ENCODE measurements at places on chromosomes 12 and 14. TPM values are rescaled to one million over a fixed set of nuclear protein-coding genes. Genes with fewer than 3 reads are reported as not detected.

- H3K27me3 ChIP-seq: no peaks in the 10 kb centered on the region
- H3K4me3 ChIP-seq: no peak overlapping the region
- H3K4me1 ChIP-seq: no peaks in the 10 kb centered on the region
- no peak for DNase-seq
These were observed 5.2 kb downstream of the KRAS start for GRCh38 chr12:25245491-25245890.

GRCh38 chr14:55239320-55239719 lies 31.9 kb upstream of the FBXO34 start:
- DNase-seq: no peak
- H3K36me3 ChIP-seq: no peaks in the 10 kb centered on the region
- no peak overlapping the region for H3K4me3 ChIP-seq
- no peak overlapping the region for H3K27ac ChIP-seq
- H3K27me3 ChIP-seq: peaks cover 6% of the 10 kb centered on the region
- H3K4me1 ChIP-seq: no peaks in the 10 kb centered on the region

- H3K36me3 ChIP-seq: no peaks in the 10 kb centered on the region
- no peak overlapping the region for H3K27ac ChIP-seq
- DNase-seq: no peak
- H3K27me3 ChIP-seq: no peaks in the 10 kb centered on the region
- no peaks in the 10 kb centered on the region for H3K4me1 ChIP-seq
These were observed 31.0 kb upstream of the GNS start for GRCh38 chr12:64790166-64790565.

GRCh38 chr14:103716091-103716801 lies 636 bp downstream of the ZFYVE21 start:
- no peaks in the 10 kb centered on the region for H3K27me3 ChIP-seq
- DNase-seq: peak; percentile 81
- H3K4me3 ChIP-seq: peak overlapping the region; percentile 83
- H3K27ac ChIP-seq: peak overlapping the region; percentile 47
- no peaks in the 10 kb centered on the region for H3K36me3 ChIP-seq

GRCh38 chr12:109880043-109880931 lies at the start of gene GLTP:
TSS of gene GLTP (minus strand) at chr12:109880541. CDS start at chr12:109880374, 167 bp downstream.
- H3K27me3 ChIP-seq: no peaks in the 10 kb centered on the region
- DNase-seq: peak; percentile 94
- H3K27ac ChIP-seq: peak within 1 kb of the TSS; percentile 87

DNA sequence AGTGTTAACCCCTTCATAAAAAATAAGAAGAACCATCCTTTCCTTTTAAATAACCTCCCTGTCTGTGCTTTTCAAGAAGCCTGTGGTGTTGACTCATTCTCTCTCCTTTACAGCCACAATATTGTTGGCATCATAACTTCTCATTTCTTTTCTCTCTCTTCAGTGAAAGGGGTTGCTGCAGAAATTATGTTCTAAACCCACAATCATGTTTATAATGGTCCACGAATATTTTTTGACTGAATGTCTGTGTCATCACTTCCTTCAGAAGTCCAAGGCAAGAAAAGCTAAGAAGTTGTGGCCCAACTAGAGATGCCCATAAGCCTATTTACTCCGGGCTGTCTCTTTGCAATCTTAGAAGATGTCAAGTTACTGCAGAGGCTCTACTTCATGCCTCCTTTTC lies 488.3 kb downstream of the APAF1 start:
- no peak overlapping the region for H3K27ac ChIP-seq
- H3K4me3 ChIP-seq: no peak overlapping the region
- DNase-seq: no peak
- H3K27me3 ChIP-seq: no peaks in the 10 kb centered on the region
- H3K36me3 ChIP-seq: no peaks in the 10 kb centered on the region
- H3K4me1 ChIP-seq: no peaks in the 10 kb centered on the region

- H3K4me3 ChIP-seq: no peak overlapping the region
- no peak overlapping the region for H3K27ac ChIP-seq
- no peaks in the 10 kb centered on the region for H3K36me3 ChIP-seq
These were observed 756.5 kb upstream of the TBX3 start for GRCh38 chr12:115440438-115440837.

DNA sequence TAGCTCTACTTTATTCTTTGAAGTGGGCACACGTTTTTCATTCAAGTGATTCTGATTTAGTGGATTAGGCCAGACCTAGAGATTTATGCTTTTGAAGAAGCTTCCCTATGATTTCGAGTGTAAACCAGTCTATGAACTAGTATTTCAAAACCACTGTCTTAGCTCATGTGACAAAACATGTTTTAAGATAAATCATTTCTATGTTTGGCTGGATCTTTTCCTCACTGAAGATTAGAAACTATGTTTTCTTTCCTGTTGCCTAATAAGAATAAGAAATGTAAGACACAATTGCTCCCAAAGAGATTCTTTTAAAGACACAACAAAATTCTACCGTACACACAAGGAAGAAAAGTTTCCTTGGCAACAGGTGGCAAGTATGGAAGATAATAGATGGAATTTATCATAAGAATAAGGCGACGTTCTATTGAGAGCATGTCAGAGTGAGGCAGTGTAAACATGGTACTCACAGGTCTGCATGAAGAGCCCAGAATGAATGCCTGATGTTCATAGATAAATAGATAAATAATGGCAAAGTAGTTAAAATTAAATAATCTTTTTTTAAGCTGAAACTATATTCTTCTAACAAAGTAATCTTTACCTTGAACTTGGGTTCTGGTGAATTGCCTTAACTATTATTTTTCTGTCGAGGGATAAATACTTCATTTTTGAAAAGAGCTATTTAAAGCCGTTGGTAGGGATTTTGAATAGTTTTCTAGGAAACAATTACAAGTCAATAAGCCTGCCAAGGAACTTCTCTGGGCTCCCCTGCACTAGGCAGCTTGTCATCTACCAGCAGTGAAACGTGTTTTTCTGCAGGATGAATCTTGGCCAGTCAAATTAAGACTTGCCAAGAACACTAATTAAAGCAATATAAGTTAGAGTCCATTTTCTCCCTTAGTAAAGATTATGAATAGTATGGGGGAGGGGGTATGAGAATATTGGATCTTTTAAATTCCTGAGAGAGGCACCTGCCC lies 34.1 kb upstream of the C12orf75 start:
- H3K4me3 ChIP-seq: no peak overlapping the region
- no peaks in the 10 kb centered on the region for H3K4me1 ChIP-seq
- no peak for DNase-seq
- no peak overlapping the region for H3K27ac ChIP-seq

DNA sequence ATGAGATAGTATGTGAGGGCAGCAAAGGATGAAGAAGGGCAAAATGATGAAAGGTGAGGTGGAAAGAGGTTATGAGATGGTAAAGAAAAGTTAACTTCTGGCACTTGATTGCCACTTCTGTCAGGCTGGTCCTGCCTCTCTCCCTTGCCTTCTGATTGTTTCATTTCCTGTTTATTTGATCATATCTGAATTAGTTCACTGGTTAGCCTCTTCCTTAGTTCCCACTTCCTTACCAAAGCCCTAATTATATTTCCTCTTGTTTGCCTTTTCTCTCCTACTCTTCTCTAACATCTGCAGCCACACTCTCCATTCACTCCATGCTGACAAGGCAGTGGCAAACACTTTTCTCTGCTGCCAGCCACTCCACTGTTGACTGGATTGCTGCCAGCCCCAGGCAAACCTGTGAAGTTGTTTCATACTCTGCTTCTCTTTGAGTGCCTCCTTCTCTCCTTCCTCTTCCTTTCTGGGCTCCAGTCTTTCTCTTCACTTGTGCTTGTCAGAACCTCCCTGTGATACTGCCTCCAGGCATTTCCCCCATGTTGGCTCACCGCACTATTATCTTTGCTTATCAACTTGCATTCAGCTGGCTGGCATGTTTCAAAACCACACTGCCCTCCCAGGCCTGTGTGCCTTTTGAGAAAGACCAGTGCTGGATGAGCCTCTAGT lies 8.1 kb downstream of the PNP start:
- peaks cover 44% of the 10 kb centered on the region for H3K36me3 ChIP-seq
- peak overlapping the region; percentile 80 for H3K27ac ChIP-seq
- H3K4me3 ChIP-seq: peak overlapping the region; percentile 4
- peak; percentile 81 for DNase-seq
- H3K4me1 ChIP-seq: peaks cover 20% of the 10 kb centered on the region

LRP1 gene
- 261 TPM for total RNA-seq

SPX gene
- total RNA-seq: 1.7 TPM

All from upper lobe of right lung (tissue), 1 donor.